ENCODE measurements at places on chromosomes 6 and 20. TPM values are rescaled to one million over a fixed set of nuclear protein-coding genes. Genes with fewer than 3 reads are reported as not detected.

The SLC17A1 gene
- not detected for total RNA-seq

The TRIM40 gene
- not detected for total RNA-seq

- DNase-seq, result no peak
Measured at GRCh38 chr6:31462026-31462963, 35.6 kb upstream of the MICB start.

DNA sequence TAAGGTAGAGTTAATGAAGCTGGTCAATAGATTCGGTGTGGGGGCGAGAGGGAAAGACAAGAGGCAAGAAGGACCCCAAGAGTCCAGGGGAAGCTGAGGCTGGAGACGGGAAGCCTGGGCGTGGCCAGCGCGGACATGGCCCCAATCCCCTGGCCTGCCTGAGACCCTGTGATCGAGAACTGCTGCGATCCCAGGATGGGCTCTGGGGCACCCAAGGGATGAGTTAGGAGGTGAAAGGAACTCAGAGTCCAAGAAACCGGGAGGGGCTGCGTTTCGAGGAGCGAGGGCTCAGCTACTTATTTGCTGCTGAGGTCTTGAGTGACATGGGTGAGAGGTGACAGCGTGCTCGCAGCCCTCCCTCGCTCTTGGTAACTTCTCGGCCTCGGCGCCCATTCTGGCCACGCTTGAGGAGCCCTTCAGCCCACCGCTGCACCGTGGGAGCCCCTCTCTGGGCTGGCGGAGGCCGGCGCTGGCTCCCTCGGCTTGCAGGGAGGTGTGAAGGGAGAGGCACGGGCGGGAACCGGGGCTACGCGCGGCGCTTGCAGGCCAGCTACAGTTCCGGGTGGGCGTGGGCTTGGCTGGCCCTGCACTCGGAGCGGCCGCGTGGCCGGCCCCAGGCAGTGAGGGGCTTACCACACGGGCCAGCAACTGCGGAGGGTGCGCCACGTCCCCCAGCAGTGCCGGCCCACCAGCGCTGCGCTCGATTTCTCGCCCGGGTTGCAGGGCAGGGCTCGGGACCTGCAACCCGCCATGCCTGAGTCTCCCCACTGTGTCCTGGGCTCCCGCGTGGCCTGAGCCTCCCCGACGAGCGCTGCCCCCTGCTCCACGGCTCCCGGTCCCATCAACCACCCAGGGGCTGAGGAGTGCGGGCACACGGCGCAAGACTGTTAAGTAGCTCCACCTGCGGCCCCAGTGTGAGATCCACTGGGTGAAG lies 58.2 kb downstream of the IRF4 start:
- no peak for DNase-seq

GRCh38 chr20:34751453-34751852 lies 47.3 kb downstream of the TP53INP2 start:
- no peak for DNase-seq

- no peak for DNase-seq
Measured at GRCh38 chr6:5529733-5530132, 268.4 kb downstream of the FARS2 start.

GRCh38 chr20:41889844-41890224 lies 271.7 kb upstream of the CHD6 start:
- DNase-seq, result no peak

All from suprapubic skin (tissue), 4 donors.